ENCODE measurements at places on chromosomes 16 and 17.
A peak's percentile ranks its signal among the peaks of the same experiment; 100 is the strongest.

DNA sequence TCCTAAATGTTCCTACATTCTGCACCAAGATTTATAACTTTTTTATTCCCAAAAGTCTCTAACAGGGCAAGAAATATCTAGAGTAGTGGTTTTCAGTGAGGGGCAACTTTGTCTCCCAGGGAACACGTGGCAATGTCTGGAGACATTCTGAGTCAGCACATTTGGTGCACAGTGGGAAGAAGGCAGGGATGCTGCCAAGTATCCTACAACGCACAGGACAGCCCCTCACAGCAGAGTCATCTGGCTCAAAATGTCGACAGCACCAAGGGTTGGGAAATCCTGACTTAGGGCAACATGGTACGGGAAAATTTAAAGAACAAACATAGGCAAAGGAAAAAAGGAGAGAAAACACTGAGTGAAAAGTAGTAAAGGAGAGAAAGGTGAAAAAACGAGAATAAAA lies 61.8 kb downstream of the SMG6 start:
- no peak for DNase-seq

DNA sequence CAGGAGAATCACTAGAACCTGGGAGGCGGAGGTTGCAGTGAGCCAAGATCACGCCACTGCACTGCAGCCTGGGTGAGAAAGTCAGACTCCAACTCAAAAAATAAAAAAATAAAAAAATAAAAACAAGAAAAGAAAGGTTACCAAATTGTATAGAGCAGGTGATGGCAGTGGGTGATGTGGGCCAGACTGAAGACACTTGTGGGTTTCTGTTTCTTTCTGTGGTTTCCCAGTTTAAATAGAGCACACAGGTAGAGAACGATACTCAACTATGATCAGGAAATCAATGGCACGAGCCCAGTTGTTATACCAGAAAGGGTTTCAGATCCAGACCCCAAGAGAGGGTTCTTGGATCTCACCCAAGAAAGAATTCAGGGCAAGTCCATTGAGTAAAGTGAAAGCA lies 32.6 kb downstream of the NUBP1 start:
- DNase-seq = no peak

DNA sequence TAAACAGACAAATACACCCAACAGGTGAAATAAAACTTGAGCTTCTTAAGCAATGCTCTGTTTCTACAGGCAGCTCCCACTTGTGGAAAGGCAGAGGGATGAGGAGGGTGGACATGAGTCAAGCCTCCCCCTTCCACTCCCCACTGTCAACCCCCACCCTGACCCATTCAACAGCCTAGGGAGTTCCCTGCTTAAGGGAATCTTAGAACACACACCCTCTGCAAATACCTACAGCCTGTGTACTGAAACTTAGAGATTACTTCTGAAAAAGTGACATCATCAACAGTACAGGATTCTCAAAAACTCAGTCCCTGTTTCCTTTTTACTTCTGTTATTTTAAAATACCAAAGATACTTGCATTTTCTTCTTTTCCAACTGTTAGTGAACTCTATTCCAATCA lies 345.4 kb downstream of the SOX9 start:
- no peak for DNase-seq

DNA sequence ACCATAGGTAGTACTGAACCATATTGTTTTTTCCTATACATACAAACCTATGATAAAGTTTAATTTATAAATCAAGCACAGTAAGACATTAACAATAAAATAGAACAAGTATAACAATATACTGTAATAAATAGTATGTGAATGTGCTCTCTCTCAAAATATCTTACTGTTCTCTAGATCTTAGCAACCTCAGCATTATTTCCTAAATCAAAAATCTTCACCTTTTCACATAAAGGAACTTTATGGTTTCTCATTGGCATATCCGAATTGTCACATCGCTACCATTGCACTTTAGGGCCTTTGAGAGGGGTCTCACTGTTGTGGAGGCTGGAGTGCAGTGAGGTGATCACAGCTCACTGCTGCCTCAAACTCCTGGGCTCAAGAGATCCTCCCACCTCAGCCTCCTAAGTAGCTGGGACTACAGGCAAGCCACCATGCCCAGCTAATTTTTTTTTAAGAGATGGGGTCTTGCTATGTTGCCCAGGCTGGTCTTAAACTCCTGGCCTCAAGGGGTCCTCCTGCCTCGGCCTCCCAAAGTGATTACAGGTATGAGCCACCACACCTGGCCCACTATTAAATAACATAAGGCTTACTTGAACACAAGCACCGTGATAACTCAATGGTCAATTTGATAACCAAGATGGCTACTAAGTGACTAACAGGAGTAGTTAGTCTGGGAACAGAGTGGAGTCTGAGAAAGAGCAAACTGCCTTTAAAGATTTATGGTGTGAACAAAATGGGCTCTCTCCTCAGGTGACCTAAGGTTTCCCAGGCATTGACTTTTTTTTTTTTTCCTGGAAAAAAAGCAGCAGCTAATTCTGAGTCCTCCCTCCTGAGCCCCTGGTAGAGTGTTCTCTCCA lies 2.9 kb upstream of the TMEM97 start:
- DNase-seq = no peak

DNA sequence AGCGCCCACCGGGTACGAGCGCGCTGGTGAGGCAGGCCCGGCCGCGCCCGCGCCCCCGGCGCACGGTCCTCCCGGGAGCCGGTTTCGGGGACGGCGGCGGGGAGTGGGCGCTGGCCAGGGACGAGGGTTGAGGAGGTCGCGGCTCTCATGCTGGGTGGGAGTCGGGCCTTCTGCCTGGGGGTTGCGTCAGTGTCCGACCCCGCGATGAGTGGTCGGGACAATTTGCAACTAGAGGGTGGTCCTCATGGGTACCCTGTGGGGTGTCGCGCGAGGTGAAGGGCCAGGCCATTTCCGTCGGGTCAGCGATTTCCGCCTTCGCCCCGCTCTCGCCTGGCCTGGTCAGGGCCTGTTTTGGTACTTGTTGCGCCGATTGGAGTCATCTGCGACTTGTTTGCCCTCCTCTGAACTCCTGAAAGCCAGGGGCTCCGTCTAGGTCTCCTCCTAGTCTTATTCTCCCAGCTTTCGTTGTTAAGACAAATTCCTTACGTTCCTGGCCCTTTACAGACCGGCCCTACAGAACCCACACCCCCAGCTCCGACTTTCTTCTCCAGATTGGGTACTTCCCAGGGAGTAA lies 14.9 kb downstream of the NAA60 start:
- no peak for DNase-seq

GRCh38 chr16:85252461-85252860 lies 140.2 kb upstream of the CIBAR2 start:
- no peak for DNase-seq

GRCh38 chr16:17070882-17071592 lies 399.7 kb downstream of the XYLT1 start:
- peak; percentile 74 for DNase-seq

DNA sequence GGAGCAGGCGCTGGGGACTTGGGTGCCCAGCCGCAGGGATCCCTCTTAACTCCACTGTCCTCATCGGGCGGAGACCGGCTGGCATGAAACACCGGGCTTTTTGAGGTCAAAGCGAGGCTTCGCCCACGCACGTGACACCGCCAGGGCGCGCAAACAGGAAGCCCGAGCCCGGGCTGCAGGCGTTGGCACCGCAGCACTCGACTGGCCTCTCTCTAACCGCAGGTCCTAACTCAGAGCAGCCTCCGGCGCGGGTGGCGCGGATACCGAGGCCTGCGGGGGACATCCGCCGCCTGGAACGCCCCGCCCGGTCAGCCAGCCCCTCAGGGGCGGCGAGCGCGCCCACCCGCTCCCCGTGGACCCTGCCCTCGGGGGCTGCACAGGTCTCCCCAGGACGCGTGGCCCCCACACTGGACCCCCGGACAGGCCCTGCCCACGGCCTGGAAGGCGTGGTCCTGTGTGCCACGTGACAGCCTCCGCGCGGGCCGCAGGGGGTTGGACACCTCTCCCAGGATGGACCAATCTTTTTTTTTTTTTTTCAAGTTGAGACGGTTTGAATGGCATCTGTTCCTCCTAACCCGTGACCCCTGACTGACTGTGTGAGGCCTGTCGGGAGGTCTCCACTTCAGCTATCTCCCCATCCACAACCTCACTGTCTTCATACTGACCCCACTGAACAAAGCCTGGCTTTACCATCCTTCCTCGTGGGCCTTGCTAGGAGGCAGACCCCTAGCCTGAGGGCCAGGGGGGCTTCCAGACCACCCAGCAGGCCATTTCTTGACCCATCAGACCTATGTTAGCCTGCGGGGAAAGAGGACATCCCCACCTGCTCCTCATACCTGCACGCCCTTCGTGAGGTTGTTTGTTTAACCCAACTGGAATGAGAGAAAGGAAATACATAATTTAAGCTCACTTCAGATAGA lies 8.4 kb upstream of the SLC47A2 start:
- peak; percentile 36 for DNase-seq

GRCh38 chr17:1797323-1797722 lies 32.4 kb downstream of the SMYD4 start:
- no peak for DNase-seq

DNA sequence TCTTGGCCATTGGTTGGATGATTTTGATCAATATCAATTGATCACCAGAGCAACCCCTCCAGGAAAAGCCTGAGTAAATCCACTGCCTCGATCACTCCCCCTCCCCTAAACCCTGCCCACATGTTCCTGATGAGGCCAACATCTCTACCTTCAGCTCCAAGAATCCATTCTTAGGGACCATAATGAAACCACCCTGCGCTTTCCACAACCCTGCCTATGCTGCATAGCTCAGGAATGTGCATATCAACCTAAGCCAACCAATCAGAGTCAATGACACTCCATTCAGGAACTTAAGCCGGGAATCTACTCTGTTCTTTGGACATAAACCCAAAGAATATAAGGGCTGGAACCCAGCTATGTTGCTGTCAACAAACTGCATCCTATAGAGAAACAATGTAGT lies 86.3 kb downstream of the MYH11 start:
- no peak for DNase-seq

DNA sequence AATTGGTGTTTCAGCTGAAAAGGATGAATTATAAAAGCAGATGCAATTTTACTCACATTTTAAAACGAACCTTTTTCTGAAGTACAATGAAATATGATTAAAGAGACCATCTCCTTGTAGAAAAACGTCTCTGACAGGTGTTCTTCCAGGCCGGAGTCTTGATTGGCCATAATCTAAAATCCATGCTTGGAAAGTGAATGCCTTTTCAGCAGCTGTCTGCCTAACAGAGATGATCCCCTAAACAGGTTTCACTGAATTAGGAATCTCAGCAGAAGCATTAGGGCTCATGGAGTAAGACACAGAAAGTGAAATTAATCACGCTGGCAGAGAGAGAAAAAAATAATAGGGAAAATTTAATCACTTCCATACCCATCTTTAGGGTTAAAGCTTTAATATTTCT lies 39.3 kb upstream of the IRX5 start:
- DNase-seq = no peak

DNA sequence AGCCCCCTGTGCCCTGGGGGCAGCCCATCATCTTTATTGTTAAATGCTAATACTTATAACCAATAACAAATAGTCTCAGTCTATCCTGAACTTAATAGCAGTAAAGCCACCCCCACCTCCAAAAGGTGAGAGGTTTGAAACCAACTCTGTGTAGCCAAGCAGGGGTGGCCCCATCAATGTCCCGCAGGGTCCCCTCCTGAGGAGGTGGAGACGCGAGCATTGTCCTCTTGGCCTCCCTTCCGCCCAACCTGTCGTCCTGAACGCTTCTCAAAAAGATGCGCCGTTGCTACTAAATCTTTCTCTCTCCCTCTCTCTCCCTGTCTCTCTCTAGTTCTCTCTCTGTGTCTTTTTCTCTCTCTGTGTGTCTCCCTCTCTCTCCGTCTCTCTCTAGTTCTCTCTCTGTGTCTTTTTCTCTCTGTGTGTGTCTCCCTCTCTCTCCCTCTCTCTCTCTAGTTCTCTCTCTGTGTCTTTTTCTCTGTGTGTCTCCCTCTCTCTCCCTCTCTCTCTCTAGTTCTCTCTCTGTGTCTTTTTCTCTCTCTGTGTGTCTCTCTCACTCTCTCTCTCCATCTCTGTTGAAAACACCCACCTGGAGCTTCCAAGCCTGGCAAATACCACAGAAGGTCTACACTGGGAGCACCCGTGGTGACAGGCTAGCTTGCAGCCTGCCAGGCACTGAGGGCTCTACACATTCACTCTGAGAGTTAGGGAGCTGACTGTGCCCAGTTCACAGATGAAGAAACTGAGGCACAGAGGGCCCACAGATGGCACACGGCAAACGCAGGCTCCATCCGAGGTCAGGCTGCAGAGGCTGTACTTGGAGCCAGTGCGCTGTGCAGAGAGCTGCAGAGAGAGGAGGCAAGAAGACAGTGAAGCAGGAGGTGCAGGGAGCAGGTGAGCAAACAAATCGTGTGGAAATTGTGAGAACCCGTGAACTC lies 185.9 kb downstream of the C16orf95 start:
- DNase-seq = no peak

DNA sequence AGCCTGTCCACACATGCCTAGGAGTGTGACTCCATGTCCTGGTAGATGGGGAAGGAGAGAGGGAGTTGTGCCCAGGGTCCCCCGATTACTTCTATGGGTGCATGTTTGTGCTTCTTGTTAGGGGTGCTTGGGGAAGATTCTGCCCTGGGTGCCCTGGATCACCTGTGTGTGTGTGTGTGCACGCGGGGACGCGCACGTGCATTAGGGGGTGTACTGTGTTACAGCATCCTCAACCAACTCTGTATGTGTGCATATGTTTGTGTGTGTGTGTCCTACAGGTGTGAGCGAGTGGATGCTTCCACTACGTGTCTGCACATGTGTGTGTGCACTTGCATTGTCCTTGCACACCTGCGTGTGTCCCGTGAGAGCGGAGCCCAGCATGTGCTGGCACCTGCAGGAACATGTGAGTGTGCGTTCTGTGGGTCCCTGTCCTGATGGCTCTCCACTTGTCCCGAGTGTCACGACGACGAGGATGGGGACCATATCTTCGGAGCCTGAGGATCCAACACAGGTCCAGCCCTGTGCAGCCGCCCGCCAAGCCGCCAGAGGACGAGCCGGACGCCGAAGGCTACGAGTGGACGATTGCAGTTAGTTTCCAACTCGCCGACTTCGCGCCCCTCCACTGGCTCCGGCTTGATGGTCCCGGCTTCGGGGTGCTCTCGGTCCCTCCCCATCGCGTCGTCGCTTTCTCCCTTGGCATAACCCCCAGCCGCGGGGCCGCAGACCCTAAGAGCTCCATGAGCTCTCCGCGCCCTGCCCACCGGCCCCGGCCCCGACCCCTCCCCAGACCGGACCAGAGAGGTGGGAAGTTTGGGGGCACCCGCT lies 6.0 kb upstream of the TBC1D3B start:
- DNase-seq = no peak
